OCI-M1 (cell line): ENCODE measurements at places on chromosomes 1 and 21.

GRCh38 chr1:17095141-17095540 lies 24.1 kb downstream of the PADI2 start:
- no peak for DNase-seq

DNA sequence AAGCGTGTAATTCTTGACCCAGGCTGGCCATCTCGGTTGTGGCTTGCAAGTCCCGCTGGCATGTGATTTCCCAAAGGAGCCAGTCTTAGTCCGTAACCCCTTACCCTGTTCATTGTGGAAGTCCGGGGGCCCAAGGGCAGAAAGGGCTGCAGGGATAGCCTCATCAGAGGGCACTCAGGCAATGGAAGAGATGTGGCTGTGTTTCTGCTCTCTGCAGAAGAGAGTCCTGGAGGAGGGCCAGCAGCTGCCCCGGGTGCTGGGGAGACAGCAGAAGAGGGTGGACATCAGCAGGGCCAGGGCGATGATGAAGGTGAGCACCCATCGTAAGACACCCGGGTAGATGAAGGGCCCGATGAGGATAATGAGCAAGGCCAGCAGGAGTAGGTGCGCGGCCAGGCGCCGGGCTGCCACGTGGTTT lies 830 bp downstream of the RNF186 start:
- DNase-seq, result no peak

DNA sequence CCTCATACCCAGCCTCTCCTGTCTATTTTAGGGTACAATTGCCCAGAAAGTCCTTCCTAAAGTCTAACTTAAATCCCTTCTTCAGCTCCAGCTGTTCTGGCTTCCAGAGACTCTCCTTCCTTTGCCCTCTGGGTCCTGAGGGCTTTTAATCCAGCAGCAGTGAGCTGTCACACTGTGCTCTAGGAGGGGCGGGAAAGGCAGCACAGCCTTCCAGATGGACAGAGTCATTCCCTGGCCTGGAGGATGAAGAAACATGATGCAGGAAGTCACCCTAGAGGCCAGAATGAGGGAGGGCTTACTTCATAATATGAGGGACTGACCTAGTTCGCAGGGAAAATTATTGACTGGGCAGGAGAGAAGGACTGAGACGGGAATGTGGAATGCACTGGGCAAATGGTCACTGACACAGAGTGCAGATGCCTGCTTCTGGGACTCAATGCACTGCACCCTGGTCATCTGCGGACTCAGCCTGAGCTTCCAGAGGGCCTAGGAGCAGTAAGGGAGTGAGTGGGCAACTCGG lies 1.3 kb downstream of the SH2D2A start:
- no peak for DNase-seq

DNA sequence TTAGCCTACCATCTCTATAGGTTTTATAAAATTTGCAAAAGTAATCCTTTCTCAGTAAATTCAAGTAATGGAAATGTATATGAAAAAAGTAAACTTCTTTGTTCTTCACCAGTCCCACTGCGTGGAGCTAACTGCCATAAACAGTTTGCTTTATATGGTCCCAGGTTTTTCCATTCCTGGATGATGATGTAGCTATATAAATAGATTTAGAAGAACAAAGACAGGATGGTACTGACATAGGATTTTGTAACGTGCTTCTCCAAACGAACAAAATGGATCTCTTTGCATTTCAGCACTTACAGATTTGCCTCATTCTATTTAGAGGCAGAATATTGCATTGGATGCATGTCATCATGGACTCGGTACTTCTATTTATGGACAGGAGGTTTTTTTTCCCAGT lies 57.3 kb downstream of the SMYD2 start:
- no peak for DNase-seq

GRCh38 chr1:84156210-84156621 lies 12.1 kb downstream of the PRKACB start:
- DNase-seq, result peak; percentile 35

DNA sequence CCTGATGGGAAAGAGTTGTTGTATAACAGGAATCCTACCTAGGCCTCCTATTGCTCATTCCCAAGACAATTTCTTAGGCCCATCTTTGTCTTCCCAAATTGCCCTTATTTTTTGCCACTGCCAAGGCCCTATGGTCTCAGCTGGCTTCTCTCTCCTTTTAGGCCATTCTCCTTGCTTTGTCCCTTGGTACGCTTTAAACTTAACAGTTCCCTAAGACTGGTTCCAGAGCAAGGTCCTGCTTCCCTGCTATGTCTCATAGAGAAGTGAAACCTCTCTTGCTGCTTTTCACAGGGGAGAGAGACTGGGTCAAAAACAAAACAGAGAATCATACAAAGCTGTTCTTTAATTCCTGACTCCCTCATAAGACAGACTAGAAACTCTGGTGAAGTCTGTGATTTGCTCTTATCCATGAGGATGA lies 77.1 kb downstream of the XCL2 start:
- DNase-seq, result peak; percentile 40

DNA sequence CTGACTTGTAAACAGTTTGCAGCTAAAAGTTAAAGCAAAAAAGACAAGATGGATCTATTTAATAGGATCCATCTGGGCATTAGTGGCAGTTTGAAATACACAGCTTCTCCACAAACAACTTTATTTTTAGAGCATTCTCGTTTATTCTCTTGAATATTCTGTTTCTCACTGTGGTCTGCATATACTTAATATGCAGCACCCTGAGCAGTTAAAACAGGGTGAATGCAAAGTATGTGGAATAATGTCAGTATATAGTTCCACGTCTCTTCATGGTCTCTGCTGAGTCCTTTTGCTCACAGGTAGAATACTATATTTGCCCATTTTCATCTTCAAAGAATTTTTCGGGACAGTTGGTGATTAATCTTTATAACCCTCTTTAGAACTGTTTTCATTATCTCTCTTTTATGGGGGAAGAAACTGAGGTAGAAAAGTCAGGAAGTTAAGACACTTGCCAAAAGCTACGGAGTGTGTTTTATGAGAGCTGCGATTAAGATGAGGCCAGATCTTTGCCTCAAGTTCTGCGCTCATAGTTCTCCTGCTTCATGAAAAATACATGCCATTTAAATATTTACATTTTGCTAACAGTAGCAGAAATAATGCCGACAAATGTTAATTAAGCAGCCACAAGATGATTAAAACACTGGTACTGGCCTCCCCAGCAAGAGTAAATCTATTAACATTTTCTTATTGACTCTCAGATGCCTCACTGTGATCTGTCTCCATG lies 115.6 kb downstream of the PTBP2 start:
- no peak for DNase-seq

- DNase-seq, result no peak
These were observed 303.6 kb downstream of the MATN1 start for GRCh38 chr1:30419831-30420230.

- DNase-seq, result peak; percentile 5
These were observed 35.6 kb upstream of the SLC16A1 start for GRCh38 chr1:112991402-112992120.

DNA sequence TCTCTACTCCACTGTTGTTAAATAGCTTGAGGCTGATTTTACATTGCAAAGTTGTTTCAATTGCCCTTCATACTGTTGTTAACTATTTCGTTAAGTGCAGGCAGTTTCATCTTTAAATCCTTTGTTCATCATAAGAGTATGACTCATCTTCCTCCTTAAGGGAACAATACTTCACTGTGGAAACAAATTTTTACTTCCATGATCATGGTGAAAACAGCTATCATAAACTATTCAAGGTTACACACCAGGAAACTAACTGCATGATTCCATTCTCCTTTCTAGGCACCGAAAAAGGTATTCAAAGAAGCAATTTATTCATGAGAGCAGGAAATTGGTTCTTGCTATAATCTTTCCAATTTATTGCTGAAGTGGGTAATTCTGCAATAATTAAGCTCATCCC lies 593.2 kb downstream of the LRRIQ3 start:
- peak; percentile 25 for DNase-seq

- DNase-seq, result no peak
These were observed 157.7 kb downstream of the DSCAM start for GRCh38 chr21:40689217-40689616.

GRCh38 chr1:19974822-19975416 lies 4.5 kb downstream of the PLA2G2A start:
- peak; percentile 83 for DNase-seq

GRCh38 chr1:56453016-56453415 lies 126.3 kb downstream of the PLPP3 start:
- DNase-seq, result no peak

GRCh38 chr1:92298213-92298572 lies 594 bp downstream of the GLMN start:
- DNase-seq, result peak; percentile 71

- peak; percentile 83 for DNase-seq
These were observed 13.7 kb upstream of the CLCA1 start for GRCh38 chr1:86455073-86455472.

GRCh38 chr1:184392779-184393522 lies 6.1 kb downstream of the C1orf21 start:
- DNase-seq, result no peak

DNA sequence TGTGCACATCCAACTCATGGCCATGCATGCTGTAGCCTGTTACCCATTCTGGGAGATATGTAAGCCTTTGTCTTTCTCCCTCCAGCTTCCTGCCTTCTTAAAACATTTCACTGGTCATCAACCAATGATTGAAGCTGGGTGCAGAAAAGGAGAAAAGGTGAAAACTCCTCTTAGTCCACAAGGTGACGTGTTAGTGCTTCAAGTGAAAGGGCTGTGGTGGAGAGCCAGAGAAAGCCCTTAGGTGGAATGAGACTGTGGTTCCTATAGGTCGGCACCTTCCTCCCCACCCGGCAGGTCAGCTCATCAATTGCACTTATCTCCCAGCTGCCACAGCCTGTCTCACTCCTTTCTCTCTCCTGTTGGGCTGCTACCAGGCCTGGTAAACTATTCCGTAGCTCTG lies 30.4 kb downstream of the ERG start:
- no peak for DNase-seq

GRCh38 chr1:109971559-109971958 lies 13.0 kb upstream of the AHCYL1 start:
- peak; percentile 49 for DNase-seq

DNA sequence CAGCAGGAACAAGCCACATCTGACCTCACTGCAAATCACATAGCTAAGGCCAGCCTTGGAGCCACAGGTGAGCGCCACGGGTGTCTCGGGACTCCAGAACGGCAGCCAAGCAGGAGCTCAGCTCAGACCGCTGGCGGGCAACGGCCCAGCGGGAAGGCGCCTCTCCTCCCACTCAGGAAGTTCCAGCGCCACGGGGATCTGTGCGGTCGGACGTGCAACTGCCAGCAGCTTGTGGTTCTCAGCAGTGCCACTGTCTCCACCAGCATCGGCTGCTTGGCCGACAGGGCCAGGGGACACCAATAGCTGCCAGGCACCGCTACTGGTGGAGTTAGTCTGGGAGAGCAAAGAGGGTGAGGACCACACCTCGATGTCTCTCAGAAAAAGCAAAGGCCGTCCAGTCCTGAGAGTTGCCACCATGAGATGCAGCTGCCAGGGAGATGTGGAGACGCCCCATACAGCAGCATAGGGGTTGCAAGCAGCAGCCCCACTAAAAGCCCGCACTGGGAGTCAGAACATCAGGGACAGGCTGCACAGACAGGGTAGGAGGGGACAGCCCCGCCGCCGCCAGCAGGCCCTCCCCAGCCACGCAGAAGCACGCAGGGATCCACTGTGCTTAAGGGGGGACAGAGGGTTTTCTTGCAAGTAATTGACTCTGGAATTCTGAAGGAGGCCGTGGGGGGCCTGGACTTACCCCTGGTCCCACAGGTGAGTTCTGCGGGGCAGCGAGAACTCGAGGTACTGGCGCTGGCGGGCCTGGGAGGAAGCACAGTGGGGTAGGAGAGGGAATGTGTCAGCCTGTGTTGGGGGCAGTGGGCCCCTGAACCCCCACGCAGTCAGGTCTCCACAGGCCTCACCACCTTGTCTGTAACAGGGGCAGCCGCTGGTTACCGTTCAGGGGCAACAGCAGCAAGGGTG lies 83.5 kb downstream of the NPHP4 start:
- no peak for DNase-seq
